ENCODE measurements at places on chromosomes 13 and 19.

DNA sequence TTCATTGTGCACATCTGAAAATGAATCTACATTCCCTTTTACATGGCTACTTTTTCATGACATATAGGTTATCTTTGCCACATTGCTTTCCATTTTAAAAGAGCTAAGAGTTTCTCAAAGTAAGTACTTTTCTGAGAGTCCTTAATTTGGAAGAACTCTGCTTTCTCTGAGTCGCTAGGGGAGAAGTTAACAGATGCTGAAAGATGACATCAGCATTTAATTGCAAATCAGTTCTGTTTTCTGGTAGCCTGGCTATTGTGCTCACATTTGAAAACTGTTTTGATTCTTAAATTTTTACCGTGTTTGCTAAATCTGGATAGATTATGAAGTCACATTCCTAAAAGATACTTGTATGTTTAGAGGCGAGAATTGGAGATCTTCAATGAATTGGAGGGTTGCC, 107.7 kb upstream of the C1QTNF9B start:
- DNase-seq = no peak

GRCh38 chr19:42961119-42961518, 24.1 kb upstream of the PSG7 start:
- DNase-seq = no peak

GRCh38 chr13:52644108-52644507, 1.9 kb downstream of the HNRNPA1L2 start:
- no peak for DNase-seq

- DNase-seq = no peak
Measured at GRCh38 chr19:33024398-33024797, 40.3 kb downstream of the RHPN2 start.

GRCh38 chr19:17266589-17266974, 661 bp upstream of the BABAM1 start:
- no peak for DNase-seq

- DNase-seq = no peak
Measured at GRCh38 chr13:102718746-102719145, 23.9 kb upstream of the METTL21C start.

GRCh38 chr19:55161571-55162322, 4.2 kb upstream of the TNNI3 start:
- DNase-seq = no peak

GRCh38 chr13:91520952-91521351, 122.5 kb downstream of the GPC5 start:
- DNase-seq = no peak

Data from GM06990 (cell line).